Spinal cord (tissue), 10 donors: ENCODE measurements at places on chromosomes 2 and 18.

DNA sequence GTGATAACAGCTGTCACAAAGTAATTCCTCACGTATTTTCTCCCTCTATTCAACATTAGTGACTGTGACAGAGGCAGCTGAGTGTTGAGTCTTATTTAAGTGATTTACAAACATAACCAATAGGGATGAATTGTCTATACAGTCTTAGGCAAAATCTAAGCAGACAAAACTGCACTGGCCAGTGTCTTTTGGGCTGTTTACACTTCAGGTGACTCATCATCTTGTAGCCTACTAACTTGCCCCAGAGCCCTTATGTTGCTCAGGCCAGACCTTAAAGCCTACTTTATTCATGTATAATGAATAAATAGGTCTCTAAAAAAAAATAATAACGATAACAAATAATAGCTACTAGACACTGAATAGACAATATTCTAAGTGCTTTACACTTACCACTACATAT is 17.2 kb downstream of the THOC1 start:
- DNase-seq: no peak

- DNase-seq: no peak
Measured at GRCh38 chr2:101821059-101821805, 123.7 kb downstream of the MAP4K4 start.

GRCh38 chr2:47009253-47009767 is 93.7 kb upstream of the MCFD2 start:
- DNase-seq: no peak

GRCh38 chr2:68391099-68391498 is 26.0 kb downstream of the PLEK start:
- no peak for DNase-seq

GRCh38 chr2:227374158-227374557 is 4.9 kb downstream of the TM4SF20 start:
- no peak for DNase-seq
